CD4-positive, alpha-beta T cell treated with Interleukin-6 for 4 hours (primary cell): ENCODE measurements at places on chromosomes 3 and 15.

GRCh38 chr3:174614036-174614435 is 245.1 kb upstream of the NAALADL2 start:
- DNase-seq: no peak

- no peak for DNase-seq
Measured at GRCh38 chr3:11173828-11174465, 19.7 kb downstream of the HRH1 start.

GRCh38 chr3:182046166-182046764 is 334.5 kb downstream of the SOX2 start:
- no peak for DNase-seq

DNA sequence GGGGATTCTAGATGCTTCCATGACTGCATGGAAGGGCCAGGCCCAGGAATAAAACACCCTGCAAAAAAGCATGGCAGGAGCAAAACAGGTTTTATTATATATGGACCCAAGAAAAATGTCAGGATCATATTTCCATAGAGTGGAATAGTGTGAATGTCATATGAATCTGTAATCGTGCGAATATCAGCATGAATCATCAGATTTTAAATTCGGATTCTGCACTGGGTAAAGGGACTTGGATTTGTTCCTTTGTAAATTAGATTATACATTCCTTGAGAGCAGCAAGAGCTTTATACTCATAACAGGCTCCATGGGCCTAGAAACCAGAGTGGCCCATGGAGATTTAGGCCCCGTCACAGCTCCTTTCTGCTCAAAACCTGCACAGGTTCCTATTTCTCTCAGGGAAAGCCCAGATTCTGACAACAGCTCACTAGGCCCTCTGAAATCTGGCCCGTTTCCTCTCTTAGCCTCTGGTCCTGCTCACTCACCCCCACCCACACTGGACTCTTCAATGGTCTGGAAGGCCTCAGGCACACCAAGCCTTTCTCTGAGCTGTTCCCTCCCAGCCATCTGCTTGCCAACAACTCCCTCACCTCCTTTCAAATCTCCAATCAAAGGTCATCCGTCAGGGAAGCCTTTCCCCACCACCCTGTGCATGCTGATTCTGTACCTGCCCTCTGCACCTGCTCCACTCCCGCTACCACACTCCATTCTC is 76.0 kb downstream of the FEM1B start:
- no peak for DNase-seq

GRCh38 chr3:42547401-42547945 is 34.3 kb downstream of the SEC22C start:
- peak; percentile 78 for DNase-seq

GRCh38 chr15:101694261-101694660 is 30.0 kb downstream of the TARS3 start:
- no peak for DNase-seq

- no peak for DNase-seq
Measured at GRCh38 chr3:9883706-9884554, 3.9 kb upstream of the CIDEC start.

DNA sequence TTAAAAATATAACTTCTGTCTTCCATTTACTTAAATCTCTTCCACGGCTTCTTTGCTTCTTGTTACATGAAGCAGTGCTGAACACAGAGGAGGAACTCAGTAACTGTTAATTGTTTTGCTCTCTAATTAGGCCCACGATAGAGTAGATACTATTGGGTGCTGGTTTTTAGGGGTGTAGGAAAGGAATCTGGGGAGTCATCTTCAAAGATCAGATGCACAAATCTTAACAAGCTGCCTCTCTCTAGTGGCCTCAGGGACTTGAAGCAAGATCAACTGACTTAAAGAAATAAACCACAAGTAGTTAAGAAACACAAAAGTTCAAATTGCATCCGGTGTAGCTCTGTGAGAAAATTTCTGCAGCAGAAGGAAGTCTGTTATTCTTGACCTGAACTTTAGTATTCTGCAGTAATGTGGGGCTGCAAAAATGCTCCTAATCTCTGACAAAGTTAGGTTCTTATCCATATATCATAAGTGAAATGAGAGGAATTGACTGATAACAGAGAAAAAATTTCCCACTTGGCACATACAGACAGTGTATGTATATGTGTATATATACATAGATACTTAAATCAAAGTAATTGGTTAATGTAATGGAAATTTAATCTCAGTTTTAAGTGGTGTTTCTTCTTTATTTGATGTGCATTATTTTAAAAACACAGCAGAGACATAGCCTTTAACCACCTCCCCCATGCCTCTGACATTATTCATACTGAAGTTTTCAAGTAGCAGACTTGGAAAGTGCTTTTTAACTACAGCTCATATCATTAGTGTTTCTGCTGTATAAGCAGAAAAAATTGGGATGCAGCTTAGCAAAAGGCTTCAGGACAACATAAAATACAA is 51.8 kb downstream of the CHST2 start:
- peak; percentile 45 for DNase-seq

GRCh38 chr3:61975936-61976335 is 397.4 kb downstream of the FEZF2 start:
- no peak for DNase-seq

- DNase-seq: no peak
Measured at GRCh38 chr3:150083655-150084042, 113.0 kb upstream of the PFN2 start.

- no peak for DNase-seq
Measured at GRCh38 chr3:143977341-143978262, 6.0 kb downstream of the DIPK2A start.

GRCh38 chr3:81554388-81554787 is 207.1 kb downstream of the GBE1 start:
- DNase-seq: no peak

GRCh38 chr15:100740138-100740537 is 137.7 kb downstream of the ASB7 start:
- no peak for DNase-seq

DNA sequence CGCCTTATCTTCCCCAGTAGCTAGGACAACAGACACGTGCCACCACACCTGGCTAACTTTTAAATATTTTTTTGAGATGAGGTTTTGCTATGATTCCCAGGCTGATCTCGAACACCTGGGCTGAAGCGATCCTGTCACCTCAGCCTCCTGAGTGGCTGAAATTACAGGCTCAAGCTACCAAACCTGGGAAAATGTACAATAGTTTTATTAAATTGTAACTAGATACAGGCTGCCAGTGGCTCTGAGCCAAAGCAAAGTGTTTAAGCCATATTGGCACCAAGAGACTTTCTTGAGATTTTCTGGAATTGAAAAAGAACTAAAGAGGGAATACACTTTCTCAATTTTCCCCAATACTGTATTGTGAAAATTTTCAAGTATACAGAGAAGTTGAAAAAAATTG is 204.3 kb downstream of the SUCLG2 start:
- DNase-seq: no peak

DNA sequence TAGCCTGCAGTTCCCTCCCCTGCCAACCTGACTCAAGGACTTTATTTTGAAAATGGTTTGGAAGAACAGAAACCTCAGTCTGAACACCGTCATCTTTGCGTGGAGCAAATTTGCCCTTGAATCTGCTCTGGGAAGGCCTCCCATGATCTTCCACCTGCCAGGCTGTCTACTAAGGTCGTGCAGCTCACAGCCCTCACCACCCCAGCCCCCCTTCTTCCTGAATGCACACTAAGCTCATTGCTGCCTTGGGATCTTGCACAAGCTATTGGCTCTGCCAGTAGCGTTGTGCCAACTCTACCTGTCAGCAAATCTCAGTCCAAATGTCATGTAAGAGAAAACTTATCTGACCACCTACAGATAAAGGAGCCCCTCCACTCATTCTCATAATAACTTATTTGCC is 141.5 kb downstream of the USP13 start:
- DNase-seq: no peak

DNA sequence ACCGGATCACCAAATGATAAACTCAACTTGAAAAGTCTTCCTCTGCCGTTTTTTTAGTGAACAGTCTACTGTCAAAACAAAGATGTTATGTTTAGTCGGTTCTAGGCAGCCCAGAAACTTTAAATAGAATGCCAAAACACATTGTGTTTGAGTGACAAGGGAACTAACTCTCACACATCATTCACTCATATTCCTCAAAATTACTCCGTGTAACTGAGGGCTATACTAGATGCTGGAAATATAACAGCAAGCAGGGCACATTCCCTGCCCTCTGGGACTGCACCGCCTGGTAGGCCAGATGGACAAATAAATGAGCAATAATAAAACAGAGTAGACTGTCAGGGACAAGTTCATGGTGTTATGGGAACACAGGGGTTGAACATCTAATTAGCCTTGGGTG is 251.4 kb downstream of the MAGI1 start:
- DNase-seq: no peak

DNA sequence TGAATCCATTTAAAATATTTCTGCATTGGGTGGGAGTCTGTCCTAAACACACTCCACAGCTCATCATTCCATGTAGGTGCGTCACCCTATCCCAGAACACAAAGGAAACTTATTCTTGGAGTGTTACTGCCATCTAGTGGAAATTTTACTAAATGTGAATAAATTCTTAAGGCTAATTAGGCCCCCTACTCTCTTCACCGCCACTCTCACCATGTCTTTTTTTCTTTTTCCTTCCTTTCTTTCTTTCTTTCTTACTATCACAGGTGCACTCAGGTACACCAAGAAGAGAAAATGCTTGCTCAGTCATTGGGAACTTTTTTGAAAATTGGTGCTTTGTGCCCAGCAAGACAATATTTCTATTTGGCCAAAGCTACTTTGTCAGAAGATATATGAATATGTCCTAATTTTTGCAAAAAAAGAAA is 26.4 kb upstream of the ATP8B4 start:
- peak; percentile 19 for DNase-seq

GRCh38 chr3:27577504-27577903 is 93.3 kb upstream of the SLC4A7 start:
- DNase-seq: no peak

DNA sequence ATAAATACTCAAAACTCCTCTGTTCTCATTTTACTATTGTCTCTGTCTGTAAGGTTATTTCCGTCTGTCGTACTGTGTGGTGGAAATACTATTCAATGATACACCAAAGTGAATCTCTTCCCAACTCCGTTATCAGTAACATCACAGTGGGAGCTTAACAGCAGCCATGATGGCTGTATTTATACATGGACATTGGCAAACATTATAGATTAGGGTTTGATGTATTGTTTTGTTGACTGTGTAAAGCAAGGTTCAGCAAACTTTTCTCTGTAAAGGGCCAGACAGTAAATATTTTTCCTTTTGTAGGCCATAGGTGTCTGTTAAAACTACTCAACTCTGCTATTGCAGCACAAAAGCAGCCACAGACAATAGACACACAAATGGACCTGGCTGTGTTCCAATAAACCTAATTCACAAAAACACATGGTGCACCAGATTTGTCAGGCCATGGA is 23.2 kb downstream of the LIPC start:
- no peak for DNase-seq

DNA sequence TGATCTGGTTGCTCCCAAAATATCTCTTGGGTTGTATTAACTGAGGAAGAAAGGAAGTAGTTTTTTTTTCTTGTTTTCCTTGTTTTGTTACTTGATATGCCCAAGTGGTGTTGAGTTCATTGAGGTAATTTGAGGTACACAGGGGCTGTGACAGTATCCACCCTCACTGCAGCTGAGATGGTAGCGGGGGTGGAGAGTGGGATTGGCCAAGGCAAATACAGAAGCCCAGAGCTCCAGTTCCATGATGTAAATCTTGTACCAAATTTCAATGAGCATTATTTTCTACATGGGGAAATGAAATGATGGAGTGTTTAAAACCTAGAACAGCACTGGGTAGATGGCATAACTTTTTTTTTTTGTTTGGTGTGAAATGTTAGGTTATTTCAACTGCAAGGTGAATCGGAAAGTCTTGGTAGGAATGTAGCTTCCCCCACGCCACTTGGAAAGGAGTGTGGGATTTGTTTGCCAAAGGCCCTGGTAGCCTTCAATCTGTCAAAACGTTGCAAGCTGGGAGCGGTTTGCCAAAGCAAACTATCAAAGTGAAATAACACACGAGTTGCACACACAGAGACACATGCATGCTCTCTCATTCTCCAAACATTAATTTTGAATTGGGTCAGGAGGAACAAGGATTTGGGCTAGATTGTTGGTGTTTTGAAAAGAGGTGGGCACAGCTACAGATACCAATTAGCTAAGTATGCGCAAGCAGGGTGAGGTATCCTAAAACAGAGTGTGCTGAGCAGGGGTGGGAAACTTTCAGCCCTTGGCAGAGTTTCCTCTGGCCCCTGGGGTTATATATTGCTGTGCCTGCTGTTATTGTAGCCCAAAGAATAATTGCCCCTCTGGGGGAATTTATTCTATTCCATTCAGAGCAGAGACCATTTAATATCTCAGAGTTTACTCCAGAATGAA is 34.6 kb downstream of the THSD4 start:
- DNase-seq: no peak

DNA sequence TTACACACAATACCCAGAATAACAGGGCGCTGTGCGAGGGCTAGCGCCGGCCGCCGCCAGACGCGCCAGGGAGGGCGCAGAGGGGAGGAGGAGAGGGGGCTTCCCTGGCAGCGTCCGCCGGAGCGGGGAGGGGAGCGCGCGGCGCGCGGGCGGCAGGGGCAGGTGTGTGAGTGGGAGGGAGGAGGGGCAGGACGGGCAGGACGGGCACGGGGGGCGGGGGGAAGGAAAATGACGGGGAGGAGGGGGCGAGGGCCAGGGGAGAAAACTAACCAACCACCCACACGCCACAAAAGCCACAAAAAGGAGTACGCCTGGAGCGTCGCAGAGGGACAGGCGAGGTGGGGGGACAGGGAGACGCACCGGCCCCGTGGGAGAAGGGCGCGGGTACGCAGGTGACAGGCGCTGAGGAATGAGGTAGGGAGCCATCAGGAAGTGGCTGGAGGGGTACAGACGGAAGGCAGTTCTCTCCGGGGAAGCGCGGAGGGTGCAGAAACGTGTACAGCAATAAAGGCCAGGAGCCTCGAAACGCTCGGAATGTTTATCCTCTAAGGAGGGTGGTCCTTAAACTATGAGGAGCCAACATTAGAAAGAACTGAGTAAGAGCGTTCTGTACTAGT is 610 bp upstream of the SATB1 start:
- DNase-seq: peak; percentile 80

DNA sequence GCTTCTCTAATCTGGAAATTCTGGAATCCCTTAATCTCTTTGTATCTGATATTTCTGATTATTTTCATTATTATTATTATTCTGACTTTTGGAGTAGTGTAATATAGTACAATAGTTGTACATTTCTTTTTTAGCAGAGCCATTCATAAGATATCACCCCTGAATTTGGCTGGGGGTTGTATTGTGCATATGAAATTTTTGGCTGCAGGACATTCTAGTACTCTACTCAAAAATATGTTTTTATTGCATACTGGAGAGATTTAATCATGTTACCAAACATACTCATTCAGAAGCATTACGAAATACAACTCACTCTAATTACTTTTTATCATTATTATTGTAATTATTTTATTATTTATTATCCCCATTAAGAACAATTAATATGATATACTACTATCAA is 589.7 kb upstream of the KCNMB2 start:
- DNase-seq: no peak
